ENCODE measurements at places on chromosomes 11 and 22. TPM values are rescaled to one million over a fixed set of nuclear protein-coding genes. Genes with fewer than 3 reads are reported as not detected.

DNA sequence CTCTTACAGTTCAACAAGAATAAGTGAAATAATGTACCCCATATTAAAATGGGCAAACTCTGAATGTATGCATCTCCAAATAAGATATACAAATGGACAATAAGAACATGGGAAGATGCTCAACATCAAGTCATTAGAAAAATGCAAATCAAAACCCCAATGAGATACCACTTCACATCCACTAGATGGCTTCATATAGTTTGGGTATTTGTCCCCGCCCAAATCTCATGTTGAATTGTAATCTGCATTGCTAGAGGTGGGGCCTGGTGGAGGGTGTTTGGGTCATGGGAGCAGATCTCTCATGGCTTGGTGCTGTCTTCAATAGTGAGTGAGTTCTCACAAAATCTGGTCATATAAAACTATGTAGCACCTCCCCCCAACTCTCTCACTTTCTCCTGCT is 5.7 kb downstream of the MPZL2 start:
- no peak for DNase-seq

DNA sequence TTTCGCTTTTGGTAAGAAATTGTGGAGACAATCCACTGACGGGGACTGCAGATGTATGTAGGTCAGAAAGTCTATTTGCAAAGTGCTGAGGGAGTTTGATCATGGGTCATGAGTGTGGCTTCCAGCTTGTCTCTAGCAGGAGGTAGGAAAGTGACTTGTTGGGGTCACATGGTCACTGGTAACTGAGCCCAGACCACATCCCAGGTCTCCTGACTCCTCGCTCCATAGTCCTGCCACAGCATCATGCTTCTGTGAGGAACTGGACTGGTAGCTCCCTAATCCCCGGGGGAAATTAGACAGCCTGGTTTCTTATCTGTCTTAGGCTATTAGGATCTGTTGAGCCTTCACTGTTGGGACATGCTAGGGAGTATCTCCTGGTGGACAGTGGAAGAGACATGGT is 142.1 kb downstream of the MYO18B start:
- no peak for DNase-seq

DNA sequence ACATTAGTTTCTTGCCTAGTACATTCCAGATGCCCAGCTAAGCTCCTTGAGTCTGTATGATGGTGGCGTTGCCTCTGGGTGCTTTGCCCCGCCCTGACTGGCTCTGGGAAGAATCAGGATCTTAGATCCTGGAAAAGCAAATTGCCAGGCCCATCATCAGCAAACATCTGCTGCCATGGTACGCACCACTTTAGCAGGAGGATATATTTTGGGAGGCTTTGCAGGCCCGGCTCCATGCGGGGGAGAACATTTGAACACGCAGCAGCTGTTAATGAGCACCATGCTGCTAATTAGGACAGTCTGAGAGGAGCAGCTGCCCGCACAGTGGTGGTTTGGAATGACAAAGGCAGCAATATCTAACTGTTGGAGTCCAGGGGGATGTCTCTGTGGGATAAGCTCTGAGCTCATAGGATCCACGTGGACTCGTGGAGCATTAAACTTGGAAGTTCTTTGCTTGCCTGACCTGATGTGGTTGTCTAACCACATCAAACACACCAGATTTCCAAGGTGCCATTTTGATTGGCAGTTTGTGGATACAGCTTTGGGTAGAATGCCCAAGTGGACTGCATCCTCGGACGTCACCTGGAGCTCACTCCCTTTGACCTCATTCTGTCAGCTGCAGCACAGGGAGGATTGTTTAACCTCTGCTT is 217.0 kb upstream of the ZBED5 start:
- DNase-seq: no peak

GRCh38 chr11:2273311-2273710 is 2.9 kb upstream of the ASCL2 start:
- DNase-seq: no peak

Gene DDIAS
- polyA plus RNA-seq: 0.38 TPM

Gene SPTBN2
- polyA plus RNA-seq: 0.90 TPM
